ENCODE measurements at places on chromosomes 13 and 19.

- no peak for DNase-seq
Observed at GRCh38 chr13:113882716-113883115, 18.8 kb upstream of the GAS6 start.

- no peak for DNase-seq
Observed at GRCh38 chr13:94620286-94620896, 18.7 kb downstream of the GPR180 start.

DNA sequence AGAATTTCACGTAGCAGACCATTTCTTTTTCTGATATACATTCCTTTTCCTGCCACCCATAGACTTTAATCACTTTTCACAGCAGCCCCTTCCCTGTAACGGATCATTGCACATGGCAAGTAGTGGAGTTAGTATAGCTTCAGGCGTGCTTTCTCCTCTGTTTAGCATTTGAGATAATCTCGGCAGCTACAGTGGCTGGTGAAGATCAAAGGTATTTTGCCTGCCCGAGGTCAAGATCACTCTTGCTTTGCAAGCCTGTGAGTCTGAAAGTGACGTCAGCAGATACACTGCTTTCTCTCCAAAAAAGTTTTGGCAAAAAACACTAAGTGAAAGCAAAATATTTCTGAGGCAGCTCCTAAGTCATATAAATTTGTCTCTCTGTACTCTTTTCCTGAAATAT is 260.0 kb downstream of the NDFIP2 start:
- no peak for DNase-seq

DNA sequence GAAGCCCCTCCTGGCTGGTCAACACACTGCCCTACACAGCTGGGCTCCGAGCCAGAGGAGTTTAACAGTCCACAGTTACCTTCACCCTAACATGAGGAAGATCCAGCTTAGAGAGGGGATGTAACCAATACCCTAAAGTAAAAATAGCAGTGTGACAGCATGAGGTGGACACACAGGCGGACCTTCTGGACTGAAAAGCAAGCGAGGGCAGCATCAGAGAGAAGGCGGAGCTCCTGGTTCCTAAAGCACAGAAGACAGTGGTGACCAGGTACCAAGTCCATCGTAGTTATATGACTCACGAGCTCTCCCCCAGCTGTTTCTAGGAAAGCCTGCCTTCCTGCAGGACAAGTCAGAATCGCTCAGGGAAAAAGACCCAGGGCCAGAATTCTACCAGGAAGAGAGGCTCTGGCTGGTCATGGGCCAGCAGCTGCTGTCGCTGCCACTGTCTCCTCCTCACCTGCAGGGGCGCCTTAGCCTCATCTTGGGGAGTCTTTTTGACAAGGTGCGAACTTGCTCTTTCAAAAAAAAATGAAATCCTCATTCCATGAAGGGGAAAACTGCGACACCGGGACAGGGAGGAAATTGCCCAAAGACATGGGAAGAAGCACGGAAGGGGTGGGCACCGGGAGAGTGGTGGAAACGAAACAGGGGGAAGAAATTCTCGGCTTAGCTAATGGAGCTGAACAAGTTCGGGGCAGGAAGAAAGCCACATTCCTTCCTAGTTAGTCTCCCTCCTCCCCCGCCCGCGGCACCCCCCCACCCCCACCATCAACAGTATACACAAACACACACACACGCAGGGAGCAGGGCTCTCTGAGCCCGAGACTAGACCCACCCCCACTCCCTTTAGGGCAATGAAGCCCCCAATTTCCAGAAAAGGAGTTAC is 1.7 kb downstream of the ELL start:
- peak; percentile 83 for DNase-seq

- no peak for DNase-seq
Observed at GRCh38 chr13:106918557-106918860, 350.6 kb upstream of the ARGLU1 start.

GRCh38 chr19:29428071-29428470 is 97.7 kb upstream of the VSTM2B start:
- DNase-seq: no peak

DNA sequence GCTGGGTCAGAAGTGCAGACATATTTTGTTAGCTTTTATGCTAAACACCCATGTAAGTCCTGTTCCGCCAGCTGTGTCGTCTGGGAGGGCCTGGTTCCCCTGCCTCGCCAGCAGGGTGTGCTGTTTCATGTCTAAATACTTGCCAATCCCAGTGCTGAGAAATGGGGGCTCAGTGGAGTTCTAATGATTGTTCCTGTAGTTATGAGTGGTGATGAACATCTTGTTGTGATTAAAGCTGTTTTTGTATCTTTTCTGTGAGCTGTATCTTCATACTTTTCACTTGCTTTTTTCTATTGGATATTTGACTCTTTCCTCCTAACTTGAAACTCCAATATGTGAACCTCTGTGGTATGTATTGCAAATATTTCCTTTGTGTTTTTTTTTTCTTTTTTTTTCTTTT is 32.7 kb downstream of the KDM4B start:
- no peak for DNase-seq

DNA sequence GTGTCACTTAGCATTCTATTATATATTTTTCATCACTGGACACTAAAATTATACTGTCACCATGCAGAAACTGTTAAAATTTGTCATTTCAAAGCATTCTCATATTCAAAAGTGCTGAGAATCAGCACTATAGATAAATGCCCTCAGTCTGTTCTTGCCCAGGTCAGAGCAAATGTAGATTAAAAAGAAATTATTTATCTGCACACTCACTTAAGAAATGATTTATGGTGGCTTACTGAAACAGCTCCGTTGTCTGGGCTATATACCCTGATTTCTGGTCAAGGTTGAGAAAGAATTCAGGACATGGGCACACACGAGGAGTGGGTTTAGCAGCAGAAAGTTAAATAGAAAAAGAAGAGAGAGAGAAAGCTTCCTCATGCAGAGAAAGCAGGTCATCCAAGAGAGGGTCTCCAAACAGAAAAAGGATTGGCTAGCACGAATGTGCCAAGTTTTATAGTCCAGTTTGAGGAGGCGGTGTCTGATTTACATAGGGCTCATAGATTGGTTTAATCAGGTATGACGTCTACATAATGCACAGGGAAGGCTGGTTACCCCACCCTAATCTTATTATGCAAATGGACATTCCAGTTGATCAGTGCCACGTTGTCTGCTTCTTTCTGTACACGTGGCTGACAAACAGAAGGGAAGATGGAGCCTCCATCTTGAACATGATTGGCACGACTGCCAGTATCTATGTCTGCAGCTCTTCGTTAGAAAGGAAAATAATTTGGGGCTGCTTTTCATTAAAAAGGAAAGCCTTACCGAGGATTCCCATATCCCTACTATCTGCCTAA is 47.3 kb upstream of the N4BP2L1 start:
- DNase-seq: no peak

DNA sequence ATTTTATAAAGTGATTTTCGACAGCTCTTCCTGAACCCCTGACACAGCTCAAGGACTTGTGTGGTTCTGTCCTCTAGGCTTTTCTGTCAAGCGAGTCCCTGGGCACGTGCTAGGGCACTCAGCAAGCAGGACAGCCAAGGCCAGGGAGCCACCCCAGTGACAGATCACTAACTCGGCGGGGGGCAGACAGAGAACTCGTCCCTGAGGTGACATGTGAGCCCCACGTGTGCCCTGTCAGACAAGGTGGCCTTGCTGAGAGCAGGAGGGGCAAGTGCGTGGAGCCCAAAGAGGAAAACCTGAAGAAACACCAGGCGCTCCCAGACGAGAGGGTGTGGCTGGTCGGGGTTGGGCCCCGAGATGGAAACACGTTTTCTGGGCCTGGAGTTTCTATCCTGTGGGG is 4.9 kb downstream of the ETFB start:
- DNase-seq: no peak

DNA sequence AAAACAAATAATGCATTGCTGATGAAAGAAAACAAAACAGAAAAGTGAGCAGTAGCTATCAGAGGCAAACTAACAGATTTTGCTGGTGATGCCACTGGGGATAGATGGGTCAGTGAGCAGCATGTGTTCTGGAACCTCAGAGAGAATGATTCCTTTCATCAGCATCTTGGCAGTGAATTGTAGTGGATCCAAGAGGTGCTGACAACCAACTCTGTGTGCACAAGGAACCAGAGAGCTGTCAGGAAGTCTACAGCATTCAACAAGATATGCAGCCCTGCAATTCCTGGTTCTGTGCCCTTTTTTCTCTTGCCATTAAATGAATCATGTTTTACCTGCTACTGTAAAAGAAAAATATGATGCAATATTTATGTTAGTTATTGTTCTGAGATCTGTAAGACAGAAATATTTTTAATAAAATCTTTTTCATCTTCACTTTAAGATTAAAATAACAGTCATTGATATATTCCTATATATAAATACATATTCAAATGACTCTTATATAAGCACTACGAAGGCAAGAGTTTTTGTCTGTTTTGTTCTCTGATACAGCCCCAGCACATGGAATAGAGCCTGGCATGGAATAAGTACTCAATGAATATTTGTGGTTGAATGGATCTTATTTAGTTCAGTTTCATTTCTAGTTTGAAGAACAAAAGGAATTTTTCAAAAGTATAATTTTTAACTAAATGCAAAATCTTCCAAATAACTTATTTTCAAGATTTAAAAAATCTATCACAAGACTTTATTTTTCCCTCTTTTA is 80.8 kb downstream of the FREM2 start:
- no peak for DNase-seq

- peak; percentile 68 for DNase-seq
Observed at GRCh38 chr19:4454747-4455718, 2.6 kb downstream of the UBXN6 start.

GRCh38 chr19:12769689-12770088 is 5.7 kb downstream of the HOOK2 start:
- peak; percentile 47 for DNase-seq

DNA sequence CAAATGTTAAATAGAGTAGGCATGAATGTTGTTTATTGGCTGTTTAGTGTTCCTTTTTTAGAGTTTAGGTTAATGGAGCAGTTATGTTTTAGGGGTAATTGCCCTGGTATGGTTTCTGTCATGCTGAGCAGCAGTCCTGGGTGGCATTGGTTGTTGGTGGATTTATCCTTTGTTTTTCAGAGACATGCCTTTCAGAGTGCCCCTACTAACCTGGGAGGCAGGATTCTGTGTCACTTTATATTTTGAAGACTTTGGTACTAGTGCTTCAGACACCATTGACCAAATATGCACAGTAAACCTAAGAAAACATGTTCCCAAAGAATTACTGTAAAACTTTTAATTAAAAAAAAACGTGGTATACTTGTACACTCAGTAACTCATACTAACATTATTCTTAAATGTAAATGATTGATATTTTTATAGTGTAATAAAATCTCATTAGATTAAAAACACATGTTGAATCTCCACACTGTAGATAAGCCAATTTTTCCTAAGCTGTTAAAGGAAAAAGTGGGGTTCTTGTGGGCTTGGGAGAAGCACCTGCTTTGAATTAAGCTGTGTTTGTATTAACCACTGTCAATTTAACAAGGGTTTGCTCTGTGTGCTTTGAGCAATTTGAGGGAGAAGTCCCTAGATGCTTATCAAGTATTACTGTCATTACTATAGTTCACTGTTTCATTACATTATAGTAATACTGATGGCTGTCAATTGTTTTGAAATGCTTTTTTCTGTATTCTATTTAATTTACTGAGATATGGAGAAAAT is 133.2 kb downstream of the LMO7 start:
- DNase-seq: no peak

DNA sequence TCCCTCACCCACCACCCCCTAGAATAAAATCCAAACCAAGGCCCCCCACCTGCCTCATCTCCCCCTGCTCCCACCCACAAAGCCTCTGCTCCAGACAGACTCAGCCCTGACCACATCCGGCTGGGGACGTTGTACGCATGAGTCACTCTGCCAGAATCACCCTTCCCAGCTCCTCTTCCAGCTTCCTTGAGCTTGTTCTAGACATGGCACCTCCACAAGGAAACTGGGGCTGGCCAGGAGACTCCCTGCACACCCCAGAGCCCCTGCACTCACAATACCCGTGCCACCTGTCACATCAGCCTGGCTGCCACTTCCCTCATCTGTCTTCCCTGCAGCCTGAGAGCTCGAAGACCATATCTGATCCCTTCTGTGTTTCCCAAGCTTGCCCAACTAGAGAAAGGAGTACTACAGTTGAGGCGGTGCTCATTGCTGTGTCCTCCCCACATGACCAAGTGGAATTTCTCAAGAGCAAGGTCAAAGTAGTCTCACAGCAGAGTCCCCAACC is 9.7 kb downstream of the DEDD2 start:
- no peak for DNase-seq

- DNase-seq: no peak
Observed at GRCh38 chr13:47859165-47859564, 141.9 kb downstream of the SUCLA2 start.

DNA sequence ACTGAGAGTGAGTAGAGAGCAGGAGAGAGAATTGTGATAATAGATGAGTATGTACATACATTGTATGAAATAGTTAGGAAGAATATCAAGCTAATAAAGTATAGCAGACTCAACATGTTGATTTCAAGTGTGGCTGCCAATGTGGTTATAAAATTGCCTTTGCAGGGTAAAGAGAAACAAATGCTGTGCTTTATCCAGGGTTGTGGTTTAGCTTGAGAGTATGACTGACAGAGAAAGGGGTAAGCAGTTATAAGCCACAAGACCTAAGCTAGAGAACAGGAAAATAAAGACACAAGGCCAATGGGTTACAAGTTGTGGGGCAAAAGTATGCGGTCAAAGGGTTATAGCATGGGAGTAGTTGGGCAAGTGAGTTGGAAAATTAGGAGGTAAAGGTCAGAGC is 1217.5 kb downstream of the DIAPH3 start:
- DNase-seq: no peak

DNA sequence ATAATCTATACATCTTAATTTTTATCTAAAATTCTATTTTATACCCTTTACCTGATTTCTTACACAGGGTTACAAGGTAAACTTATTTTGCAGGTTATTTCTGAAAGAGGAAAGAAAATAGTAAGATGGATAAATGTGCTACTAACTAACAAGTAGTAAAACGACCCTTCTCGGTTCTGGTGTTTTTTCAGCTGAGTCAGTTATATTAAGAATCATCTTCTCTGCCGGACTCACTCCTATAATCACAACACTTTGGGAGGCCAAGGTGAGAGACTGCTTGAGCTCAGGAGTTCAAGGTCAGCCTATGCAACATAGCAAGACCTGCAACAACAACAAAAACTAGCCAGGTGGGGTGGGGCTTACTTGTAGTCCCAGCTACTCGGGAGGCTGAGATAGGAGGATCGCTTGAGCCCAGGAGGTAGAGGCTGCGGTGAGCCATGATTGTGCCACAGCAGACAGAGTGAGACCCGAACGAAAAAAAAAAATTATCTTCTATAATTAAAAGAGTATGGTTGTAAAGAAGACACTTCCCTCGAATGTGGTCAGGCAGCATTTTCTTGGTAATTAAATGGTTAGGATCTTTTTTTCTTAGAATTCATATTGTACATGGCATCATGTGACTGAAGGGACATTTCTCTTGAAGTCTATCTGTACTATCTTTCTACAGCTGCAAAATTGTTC is 27.9 kb upstream of the RCBTB2 start:
- no peak for DNase-seq
